ENCODE measurements at places on chromosomes 12 and 14.

GRCh38 chr12:89316705-89317139 is 35.6 kb downstream of the DUSP6 start:
- DNase-seq: no peak

DNA sequence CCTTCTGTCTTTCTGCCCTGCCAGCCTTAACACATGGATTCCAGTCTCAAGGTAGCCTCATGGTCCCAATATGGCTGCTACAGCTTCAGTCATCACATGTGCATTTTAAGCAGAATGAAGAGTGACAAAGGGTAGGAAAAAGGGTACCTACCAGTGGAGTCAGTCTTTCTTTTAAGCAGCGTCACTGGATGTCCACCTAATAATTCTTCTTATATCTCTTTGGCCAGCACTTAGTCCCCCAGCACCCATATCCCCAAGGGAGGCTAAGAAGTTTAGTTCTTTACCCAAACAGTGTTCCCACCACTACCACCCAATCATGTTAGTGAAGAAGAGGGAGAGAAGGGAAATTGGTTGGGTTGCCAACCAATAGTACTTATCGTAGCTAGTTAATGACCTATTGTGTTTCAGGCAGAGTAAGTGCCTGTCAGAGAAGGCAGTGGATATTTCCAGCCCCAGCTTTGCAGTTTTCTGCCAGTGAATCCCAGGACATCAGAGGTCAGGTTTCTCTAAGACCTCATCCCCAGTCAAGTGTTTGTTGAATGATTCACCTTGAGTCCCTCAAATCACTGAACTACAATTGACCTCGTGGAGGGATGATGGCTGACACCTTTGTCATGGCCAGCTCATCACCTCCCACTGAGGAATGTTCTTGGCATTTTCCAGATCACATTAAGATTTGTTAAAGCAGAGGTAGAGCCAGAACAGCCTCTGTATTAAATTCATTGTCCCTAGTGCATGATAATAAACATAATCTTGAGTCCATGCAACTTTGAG is 250.9 kb upstream of the CRY1 start:
- DNase-seq: no peak

- DNase-seq: no peak
Observed at GRCh38 chr12:122870867-122871664, 24.9 kb downstream of the VPS37B start.

GRCh38 chr12:105641749-105642148 is 311.3 kb downstream of the C12orf75 start:
- DNase-seq: no peak

GRCh38 chr12:97659117-97659880 is 196.7 kb downstream of the RMST start:
- no peak for DNase-seq

GRCh38 chr12:54384591-54385041 is at the start of gene ZNF385A:
Gene ZNF385A, minus strand, starts transcription at chr12:54384733. Its CDS starts 219 bp downstream, at chr12:54384514.
- DNase-seq: no peak

DNA sequence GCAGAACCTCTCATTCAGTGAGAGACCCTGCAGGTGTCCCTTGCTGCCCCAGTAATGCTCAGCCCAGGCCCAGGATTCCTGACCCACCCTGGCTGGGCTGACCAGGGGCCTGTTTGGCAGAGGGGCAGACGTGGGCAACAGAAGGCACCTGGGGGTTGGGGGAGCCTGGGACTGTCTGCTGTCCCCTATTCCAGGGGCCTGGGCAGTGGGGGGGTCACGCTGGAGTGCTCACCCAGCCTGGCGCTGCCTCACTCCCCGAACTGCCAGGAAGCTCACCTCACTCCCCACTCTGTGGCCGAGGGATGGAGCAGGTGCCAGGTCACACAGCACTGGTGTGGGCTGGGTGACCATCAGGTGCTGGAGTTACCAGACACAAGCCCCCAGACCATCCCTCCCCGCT is 22.6 kb upstream of the NUDT14 start:
- no peak for DNase-seq

DNA sequence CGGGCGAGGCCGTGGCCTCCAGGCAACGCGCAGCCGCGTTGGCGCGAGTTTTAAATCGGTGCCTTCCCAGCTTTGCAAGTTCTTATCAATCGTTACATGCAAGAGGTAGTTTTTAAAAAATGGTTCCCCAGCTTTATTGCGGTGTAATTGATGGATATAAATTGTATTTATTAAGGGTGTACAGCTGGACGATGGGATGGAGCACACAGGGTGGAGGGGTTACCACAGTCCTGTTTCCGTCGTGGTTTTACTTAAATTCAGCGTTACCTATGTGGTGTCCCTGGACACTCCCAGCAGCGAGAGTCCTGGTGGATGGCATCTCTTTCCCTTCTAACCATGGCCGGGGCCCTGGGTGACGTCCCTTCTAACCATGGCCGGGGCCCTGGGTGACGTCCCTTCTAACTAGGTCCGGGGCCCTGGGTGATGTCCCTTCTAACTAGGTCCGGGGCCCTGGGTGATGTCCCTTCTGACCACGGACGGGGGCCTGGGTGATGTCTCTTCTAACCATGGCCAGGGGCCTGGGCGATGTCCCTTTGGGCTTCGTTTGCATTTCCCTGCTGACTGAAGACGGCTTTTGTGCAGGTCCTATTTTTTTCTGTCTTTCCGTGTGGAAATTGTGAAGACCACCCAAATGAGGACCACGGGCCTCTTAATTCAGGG is 97.9 kb downstream of the TNFAIP2 start:
- DNase-seq: no peak

DNA sequence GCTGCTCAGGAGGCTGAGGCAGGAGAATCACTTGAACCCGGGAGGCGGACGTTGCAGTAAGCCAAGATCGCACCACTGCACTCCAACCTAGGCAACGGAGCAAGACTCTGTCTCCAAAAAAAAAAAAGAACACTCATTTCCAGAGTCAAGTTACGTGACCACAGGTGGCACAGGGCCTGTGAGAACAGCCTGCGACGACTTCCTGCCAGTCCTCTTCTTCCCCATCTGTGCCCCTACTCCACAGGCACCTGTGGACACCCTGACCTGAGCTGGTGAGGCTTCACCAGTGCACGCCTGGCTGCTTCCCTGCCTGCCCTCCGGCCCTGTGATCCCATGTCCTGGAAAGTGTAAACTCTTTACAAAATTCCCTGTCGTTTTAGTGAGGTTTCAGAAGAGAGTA is 77.7 kb downstream of the PPP2R5C start:
- DNase-seq: peak; percentile 59

DNA sequence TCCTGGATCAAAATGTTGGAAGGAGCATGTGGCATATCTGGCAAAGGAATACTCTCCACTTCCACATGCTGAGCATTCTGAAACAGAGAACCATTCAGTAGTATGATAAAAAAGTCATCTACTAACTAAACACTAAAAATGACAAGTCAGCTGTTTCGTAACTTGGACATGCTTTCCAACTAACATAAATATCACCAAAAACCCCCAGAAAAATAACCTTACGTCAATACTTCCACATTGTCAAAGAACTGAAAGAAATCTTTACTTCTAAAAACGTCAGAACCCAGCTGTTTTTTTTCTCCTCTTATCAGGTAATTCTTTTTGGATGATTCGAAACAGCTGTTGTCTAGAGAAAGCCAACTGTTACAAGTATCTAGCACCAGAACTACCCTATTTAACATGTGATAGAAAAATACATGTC is 8.2 kb downstream of the WBP11 start:
- no peak for DNase-seq

DNA sequence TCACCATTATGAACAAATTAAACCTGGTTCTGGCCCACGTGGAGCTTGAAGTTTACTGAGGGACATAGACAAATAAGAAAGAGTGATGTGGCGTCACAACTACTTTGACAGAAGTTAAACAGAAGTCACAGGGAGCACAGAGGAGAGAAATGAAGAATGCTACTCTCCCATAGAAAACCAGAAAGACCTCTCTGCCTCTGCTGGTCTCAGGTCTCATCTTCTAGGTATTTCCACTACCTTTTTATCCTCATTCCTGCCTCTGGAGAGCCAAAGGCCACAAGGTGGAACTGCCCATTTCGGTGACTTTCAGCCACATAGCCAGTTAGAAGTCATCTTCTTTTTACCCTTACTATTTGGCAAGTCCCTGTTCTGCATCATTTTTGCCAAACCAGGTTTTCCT is 170.5 kb downstream of the CAND1 start:
- DNase-seq: no peak

DNA sequence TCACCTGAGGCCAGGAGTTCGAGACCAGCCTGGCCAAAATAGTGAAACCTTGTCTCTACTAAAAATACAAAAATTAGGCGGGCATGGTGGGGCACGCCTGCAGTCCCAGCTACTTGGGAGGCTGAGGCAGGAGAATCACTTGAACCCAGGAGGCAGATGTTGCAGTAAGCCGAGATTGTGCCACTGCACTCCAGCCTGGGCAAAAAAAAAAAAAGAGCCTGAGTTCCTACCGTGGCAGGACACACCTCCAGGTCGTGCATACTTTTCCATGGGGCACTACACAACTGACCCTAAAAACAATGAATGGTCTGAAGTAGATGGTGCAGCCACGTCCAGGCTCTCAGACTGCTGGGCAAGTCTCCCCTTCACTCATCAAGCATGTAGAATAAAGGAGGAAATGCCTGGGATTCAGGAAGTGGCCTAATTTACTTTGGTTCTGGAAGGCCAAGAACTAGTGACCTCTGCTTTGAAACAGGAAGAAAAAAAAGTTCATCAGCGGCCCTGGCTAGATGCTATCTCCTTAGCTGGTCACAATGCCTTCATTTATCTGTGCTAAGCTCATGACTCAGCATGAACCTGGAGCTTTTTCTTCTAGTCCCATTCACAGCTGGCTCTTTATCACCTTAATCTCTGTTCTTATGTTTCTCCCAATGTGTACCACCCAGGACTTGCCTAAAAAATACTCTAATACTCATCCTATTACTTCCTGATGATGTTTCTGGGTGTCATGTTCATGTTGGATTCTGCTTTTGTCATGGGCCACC is 55.8 kb upstream of the OR6J1 start:
- no peak for DNase-seq

- no peak for DNase-seq
Observed at GRCh38 chr14:49755378-49755777, 12.6 kb upstream of the KLHDC2 start.

- DNase-seq: no peak
Observed at GRCh38 chr14:95496690-95497259, 19.7 kb downstream of the SYNE3 start.

GRCh38 chr14:68653108-68653507 is 139.8 kb downstream of the ZFP36L1 start:
- DNase-seq: no peak

GRCh38 chr12:29589286-29589820 is 91.9 kb upstream of the OVCH1 start:
- no peak for DNase-seq

GRCh38 chr12:124923905-124924734 is 9.7 kb upstream of the UBC start:
- DNase-seq: no peak

GRCh38 chr14:74634964-74635363 is 22.9 kb upstream of the LTBP2 start:
- DNase-seq: no peak

- no peak for DNase-seq
Observed at GRCh38 chr12:44157359-44157758, 321.5 kb downstream of the TMEM117 start.

DNA sequence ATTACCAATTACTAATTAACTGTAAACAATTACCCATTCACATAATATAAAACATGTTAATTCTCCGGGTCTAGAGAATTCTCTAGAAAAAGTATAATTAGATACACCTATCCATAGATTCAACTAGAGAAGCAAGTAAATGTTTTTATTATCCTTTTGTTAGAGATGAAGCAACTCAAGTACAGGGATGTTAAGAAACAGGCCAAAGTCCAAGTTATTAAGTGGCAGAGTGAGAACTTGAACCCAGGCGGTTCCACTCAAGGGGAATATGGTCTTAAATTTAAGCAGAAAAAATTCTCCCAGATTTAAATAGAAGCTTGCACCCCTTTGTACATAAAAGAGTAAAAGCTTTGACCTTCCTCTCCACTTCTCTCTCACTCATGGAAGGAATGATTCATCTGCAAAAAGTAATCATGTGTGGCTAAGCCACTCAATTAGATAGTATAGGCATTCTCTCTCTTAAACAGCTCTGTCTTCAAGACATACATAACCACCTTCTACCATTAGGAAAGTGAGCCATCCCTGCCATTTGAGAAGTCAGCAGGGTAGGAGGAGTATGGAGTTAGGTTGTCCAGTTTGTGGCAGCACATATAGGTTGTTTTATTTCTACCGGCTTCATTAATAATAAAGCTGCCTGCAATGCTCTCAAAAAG is 34.1 kb downstream of the ERGIC2 start:
- no peak for DNase-seq

- no peak for DNase-seq
Observed at GRCh38 chr14:105205673-105206208, 24.6 kb upstream of the NUDT14 start.

DNA sequence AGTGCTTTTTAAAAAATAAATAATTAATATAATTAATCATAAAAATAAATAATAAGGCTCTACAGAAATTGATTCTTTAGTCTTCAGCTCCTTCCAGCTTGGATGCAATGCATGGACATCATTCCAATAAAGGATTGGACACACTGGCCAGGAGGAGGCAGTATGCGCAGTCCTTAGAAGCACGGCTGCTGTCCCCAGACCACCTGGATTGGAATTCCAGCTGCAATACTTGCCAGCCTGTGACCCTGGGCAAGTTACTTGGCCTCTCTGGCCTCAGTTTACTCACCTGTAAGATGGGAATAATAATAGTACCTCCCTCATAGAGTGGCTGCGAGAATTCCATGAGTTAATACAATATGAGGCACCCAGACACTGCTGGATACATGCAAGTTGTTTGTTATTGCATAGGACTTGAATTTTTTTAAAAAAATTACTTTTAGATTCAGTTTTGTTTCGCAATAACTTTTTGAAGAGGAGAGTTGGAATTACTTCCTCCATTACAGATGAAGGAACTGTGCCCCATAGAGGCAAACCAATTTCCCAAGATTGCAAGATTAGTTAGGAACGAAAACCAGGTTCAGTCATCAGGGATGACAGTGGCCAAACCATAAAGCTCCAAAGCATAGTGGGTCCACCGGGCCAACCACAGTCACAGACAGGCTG is 12.2 kb downstream of the RPH3A start:
- no peak for DNase-seq

- DNase-seq: no peak
Observed at GRCh38 chr12:110071504-110071903, 23.2 kb upstream of the C12orf76 start.

DNA sequence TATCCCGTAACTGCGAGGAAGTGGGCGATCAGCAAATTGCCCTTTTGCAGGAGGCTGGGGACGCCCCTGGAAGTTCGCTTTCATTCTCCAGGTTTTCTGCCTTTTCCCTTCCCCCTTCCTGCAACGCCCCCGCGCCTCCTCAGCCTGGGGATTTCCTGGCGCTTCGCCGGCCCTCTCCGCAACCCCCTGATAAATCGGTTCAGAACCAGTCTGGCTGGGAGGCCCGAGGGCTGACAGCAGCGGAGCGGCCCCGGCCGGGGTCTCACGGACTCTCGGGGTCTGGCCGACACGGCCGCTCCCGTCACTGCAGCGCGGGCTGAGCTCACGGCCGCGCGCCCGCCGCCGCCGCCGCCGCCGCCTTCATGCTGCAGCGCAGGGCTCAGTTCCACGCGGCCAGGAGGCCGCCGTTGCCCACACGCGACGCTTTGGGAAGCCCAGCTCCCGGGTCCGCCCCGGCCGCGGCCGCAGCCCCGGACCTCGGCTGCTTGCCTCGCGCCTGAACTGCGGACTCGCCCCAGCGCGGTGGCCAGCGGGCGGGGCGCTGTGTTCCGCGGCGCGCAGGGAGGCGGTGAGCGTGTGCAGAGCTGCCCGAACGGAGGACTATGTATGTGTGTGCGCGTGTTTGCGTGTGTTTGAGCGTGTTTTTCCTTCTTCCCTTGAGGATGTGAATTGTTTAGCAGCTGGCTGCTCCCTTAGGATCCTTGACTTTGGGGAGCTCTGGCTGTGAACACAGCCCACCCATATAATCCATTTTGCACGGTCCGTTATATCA is at the start of gene LRFN5:
LRFN5 (plus strand) TSS at position 345 of the 772 bp plus-strand sequence.
- no peak for DNase-seq
